Stimulated activated CD4-positive, alpha-beta T cell treated with anti-CD3 and anti-CD28 coated beads, Interleukin-1b, Interleukin-23, amount 100 ng/mL, for 24 hours (primary cell): ENCODE measurements at places on chromosomes 3 and 15.
A peak's percentile ranks its signal among the peaks of the same experiment; 100 is the strongest.

DNA sequence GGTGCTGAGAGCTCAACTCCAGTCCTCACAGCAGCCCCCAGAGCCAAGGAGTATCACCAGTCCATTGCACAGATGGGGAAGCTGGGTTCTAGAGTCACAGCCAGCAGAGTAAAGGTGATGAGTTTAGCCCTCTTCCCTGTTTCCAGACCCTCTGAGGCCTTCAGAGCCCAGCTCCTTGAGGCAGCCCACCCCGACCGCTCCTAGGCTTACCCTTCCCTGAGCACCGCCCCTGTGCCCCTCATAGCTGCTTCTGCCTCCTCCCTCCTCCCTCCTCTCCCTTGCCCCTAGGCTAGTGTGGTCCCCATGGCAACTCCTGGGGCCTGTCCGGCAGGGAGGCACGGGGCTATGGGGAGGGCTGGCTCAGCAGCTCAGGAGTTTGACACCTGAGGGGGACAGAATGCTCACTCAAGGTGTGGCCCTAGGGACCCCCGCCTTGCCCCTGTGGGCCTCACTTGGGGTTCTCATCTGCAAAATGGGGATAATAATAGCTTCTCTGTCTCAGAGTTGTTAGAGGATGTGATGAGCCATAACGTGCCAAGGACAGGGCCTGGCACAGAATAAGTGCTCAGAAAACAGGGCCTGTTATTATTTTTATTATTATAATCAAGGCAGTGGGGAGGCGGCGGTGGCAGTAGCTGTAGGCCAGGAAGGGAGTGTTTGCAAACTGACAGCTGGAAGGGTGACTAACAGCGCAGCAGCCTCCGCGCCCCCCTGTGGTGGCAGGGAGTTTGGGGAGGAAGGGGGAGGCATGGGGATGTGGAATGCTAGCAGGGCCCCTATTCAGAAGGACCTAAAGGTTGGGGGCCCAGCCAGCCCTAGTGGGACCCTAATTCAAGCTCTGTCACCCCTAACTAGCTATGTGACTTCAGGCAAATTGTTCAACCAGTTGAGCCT lies 11.5 kb downstream of the CSK start:
- DNase-seq = peak; percentile 57

DNA sequence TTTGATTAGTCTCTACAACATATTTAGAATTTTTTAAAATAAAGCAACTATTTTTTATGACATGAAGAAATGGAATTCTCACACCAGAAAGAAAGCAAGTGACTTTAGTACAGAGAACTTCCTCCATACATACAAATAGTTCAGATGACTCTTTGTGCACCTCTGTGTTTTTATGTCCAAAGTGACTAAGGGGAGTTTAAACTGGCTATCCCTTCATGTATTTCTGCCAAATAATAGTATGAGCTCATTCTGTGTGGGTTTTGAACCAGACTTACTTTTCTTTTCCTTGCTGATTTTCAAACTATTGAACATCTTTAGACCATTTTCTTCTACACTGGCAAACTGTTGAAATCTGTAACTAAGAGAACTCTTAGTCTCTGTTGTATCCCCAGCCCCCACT lies 196.3 kb downstream of the EPHA3 start:
- no peak for DNase-seq

- DNase-seq = no peak
Observed at GRCh38 chr15:68154923-68155559, 50.1 kb downstream of the CALML4 start.

DNA sequence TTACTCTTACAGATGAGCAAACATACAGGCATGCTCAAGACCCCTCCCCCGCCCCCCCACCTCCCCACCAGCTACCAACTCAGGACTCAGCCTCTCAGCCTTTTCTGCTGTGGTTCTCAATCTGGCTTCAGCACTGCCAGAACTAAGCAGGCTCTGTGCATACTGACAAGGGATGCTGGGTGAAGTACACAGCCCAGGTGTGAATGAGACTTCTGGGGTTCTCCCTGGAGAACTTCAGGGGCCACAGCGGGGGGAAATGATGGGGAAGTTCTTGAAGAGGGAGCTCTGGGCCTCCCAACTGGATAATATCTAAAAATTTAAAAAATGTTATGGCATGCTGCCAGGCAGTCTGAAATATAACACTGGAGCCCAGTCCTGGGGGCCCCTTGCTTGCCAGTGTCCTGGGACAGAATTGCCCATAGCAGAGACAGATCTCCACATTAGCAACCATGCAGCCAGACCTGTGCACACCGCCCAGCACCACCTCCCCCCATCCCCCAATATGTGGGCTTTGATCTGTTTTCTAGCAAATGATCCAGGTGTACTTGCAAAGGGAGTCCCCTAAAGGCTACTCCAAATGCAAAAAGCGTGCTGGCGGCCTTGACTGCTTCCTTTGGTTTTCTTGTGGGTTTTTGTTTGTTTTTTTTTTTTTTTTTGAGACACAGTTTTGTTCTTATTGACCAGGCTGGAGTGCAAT lies 41.4 kb downstream of the PGPEP1L start:
- no peak for DNase-seq

- DNase-seq = no peak
Observed at GRCh38 chr3:40009991-40010390, 200.6 kb downstream of the MYRIP start.

DNA sequence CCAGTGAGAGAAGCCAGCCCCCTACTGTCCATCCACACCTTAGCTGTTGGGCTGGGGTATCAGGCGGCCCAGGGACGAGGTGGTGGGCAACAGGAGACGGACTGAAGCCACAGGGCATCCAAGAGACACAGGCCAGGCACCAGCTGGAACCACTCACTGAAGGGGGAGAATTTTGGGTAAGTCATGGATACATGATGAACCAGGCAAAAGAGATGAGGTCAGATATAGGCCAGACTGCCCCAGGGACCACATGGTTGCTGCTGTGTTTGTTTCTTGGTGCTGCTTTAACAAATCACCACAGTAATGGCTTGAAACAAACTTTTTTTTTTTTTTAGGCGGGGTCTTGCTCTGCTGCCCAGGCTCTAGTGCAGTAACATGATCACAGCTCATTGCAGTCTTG lies 66.4 kb downstream of the SEMA5B start:
- no peak for DNase-seq

DNA sequence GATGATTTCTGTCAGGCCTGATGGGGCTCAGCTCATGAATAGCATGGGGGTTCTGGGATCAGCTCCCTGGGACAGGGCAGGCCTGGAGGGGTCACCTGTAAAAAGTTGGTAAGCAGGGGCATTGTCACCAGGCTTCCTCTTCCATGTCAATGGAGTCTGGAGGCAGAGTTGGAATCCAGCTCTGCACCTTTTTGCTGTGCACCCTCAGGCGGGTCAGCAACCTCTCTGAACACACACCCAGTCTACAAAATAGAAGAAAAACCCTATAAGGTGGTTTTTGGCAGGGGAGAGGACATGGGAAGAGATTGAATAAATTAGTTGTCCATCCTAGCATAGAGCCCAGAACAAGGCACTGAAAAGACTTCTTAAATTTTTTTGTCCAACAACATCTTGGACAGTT lies 77.2 kb upstream of the NR2E3 start:
- DNase-seq = no peak

DNA sequence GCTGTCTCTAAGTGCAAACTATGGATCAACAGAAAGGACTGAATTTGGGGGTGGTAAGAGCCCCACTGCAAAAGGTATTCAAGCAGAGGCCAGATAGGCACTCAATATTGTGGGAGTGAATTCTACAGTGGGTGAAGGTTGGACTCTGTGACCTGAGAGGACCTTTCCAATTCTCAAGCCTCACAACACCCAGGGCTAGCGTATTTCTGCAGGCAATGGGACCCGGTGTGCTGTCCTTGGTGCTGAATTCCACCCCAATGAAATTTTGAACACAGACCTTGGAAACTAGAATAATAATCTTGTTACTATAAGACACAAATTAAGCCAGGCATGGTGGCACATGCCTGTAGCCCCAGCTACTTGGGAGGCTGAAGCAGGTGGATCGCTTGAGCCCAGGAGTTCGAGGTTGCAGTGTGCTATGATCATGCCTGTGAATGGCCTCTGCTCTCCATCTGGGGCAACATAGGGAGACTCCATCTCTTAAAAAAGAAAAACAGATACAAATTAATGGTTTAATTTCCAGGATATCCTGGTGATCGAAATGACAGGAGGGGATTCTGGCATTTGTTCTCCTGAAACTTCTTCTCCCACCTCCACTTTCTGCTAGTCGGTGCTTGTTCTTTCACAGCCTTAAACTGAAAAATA lies 135.4 kb downstream of the RAB11A start:
- no peak for DNase-seq

- DNase-seq = no peak
Observed at GRCh38 chr3:65044401-65044800, 356.6 kb upstream of the ADAMTS9 start.

GRCh38 chr15:29802411-29802810 lies 19.9 kb downstream of the TJP1 start:
- DNase-seq = no peak

DNA sequence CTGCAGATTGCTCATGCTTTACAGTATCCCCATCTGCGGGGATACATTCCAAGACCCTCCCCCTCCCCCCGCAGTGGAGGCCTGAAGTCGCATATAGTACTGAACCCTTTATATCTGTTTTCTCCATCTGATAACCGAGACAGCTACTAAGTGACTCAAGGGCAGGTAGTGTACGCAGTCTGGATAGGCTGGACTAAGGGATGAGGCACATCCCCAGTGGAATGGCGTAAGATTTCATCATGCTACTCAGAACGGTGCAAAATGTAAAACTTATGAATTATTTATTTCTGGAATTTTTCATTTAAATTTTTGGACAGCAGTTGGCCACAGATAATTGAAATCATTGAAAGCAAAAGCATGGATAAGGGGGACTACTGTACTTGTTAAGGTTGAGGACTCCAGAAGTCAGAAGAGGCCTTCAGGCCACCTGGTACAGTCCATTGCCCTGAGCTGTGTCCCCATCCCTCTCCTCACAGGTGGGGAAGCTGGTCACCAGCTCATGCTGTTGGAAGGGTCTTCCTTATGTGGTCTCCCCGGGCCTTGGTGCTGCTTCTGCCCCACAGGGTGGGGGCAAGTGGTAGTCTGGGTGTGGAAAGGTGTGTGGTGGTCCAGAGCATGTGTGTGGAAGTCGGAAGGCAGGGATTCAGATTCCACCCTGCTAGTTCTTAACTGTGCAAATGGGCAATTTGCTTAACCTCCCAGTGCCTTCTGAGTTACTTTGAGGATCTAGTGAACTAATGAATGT lies 72.0 kb downstream of the HCN4 start:
- DNase-seq = no peak

DNA sequence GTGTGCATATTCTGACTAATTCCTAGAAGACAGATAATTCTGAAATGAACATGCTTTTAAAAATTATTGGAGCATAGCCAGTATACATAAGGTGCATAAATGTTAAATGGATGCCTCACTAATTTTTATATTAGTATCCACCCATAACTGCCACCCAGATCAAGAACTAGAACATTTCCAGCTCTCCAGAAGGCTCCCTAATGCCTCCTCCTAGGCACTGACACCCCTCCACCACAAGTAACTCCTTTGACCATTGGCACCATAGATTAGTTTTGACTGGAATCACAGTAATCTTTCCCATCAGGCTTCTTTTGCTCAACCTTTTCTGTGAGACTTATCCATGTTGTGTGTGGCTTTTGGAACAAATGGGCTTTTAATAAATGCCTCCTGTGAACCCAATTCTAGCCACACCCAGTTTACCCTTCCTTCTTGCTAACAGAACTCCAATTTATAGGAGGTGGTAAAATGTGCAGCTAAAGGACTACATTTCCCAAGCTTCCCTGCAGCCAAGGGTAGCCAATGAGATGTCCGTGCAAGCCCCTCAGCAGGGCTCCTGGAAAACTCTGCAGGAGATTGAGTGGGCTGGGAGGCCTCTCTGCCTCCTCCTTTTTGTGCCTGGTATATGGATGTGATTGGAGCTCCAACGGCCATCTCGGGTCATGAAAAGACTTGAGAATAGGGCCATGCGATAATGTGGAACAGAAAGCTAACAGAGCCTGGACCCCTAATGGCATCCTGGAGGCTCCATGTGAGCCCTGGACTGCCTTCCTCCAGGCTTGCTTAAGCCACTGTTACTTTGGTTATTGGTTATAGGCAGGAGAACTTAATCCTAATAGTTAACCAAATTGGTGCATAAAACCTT lies 322.6 kb upstream of the TLE3 start:
- no peak for DNase-seq

DNA sequence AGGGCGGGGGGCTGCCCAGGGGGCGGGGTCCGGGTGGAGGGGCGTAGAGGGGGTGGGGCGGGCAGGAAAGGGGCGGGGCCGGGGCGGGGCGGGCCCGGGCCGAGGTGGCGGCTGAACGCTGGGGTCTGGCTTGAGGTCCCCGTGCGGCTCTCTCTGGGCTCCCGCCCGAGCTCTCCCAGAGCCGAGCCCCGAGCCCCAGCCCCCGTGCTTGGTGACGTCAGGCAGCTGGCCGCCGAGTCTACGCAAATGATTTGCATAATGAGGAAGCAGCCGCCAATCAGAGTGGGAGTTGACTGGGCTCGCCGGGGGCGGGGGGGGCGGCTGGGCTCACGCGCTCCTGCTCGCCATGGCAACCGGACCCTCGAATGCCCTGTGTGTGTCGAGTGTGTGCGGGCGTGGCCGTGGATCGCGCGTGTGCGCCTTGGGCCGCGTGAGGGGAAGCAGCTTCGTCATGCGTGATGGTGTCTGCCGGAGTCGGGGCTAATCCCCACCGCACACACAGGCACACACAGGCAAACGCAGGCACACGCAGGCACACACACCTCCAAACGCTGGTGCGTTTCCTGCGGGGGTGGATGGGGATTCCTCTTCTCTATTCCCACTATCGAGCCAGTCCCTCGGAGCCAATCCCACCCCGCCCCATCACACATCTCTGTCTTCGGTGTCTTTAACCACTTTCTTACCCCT lies at the start of gene CELF6:
Gene CELF6 (minus strand): TSS at position 173 of the 687 bp plus-strand sequence. CDS start 283 bp downstream, outside the sequence.
- peak; percentile 31 for DNase-seq

GRCh38 chr3:159919873-159920272 lies 68.8 kb upstream of the IL12A start:
- DNase-seq = no peak

- DNase-seq = no peak
Observed at GRCh38 chr15:67178569-67179210, 75.8 kb downstream of the AAGAB start.

DNA sequence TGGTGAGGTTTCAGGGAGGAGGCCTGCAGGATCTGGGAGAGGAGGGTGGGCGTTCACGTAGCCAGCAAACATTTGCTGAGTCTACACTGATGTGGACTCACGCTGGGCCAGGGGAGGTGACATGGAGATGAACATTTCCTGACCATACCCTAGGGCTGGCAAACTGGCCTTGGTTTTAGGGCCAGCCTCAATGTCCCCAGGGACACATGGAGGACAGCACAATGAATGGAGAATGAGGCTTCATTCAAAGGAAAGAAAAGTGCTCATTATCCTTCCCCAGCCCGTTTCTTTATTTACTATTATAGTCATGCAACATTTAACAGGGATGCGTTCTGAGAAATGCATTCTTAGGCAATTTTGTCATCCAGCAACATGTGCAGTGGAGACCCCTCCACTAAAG lies 26.8 kb downstream of the ACAN start:
- no peak for DNase-seq
